CD4-positive, alpha-beta T cell (primary cell): ENCODE measurements at places on chromosomes 13 and 19. TPM values are rescaled to one million over a fixed set of nuclear protein-coding genes. Genes with fewer than 3 reads are reported as not detected.

GRCh38 chr19:33388231-33388724 lies 14.8 kb downstream of the CEBPG start:
- no peak overlapping the region for H3K27ac ChIP-seq
- H3K36me3 ChIP-seq = peaks cover 15% of the 10 kb centered on the region
- no peaks in the 10 kb centered on the region for H3K4me1 ChIP-seq

- no peaks in the 10 kb centered on the region for H3K36me3 ChIP-seq
- H3K27me3 ChIP-seq = no peaks in the 10 kb centered on the region
- DNase-seq = no peak
Observed at GRCh38 chr13:28022848-28023518, 34.5 kb upstream of the URAD start.

DNA sequence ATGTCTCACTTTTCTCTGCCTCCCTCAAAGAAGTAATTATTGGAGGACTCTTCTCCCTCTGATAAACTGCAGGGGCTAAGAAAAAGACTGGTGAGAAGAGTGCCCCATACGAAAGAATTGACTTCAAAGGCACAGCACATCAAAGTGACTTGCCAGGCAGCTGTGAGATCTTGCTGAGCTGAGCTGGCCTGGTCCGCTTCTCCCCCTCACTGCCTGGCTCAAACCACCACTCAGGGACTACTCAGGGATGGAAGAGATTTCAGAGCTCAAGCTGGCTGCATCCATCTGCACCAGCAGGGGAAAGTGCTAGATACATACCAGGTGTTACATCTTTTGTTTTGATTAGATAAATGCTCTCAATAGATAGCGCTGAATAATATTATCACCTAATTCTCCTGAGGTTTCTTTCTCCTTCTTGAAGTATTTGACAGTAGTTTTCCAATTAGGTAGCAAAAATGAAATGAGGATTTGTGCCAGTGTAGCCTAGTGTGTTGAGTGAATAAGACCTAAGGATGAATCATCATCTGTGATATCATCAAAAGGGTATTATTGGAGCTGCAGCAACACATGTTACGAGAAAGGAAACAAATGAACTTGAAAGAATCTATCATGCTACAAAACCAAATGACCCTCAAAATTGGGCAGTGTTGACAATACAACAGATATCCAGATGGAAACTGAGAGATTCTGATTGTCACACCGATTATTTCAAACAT lies 379.8 kb downstream of the TBC1D4 start:
- peaks cover 3% of the 10 kb centered on the region for H3K27me3 ChIP-seq
- no peak overlapping the region for H3K27ac ChIP-seq
- H3K4me1 ChIP-seq = no peaks in the 10 kb centered on the region
- DNase-seq = no peak
- no peak overlapping the region for H3K4me3 ChIP-seq

- no peaks in the 10 kb centered on the region for H3K27me3 ChIP-seq
- peak overlapping the region; percentile 66 for H3K4me3 ChIP-seq
- peaks cover 52% of the 10 kb centered on the region for H3K4me1 ChIP-seq
- DNase-seq = no peak
- H3K36me3 ChIP-seq = peaks cover 47% of the 10 kb centered on the region
- peak overlapping the region; percentile 58 for H3K27ac ChIP-seq
Observed at GRCh38 chr19:7393939-7394730, 45.4 kb downstream of the ARHGEF18 start.

GRCh38 chr13:45787346-45787745 lies 64.2 kb downstream of the SIAH3 start:
- no peak for DNase-seq
- no peak overlapping the region for H3K4me3 ChIP-seq
- no peaks in the 10 kb centered on the region for H3K4me1 ChIP-seq
- H3K27me3 ChIP-seq = no peaks in the 10 kb centered on the region
- no peak overlapping the region for H3K27ac ChIP-seq

GRCh38 chr13:80504453-80504852 lies 163.5 kb upstream of the SPRY2 start:
- DNase-seq = no peak
- no peak overlapping the region for H3K4me3 ChIP-seq
- H3K36me3 ChIP-seq = no peaks in the 10 kb centered on the region

DNA sequence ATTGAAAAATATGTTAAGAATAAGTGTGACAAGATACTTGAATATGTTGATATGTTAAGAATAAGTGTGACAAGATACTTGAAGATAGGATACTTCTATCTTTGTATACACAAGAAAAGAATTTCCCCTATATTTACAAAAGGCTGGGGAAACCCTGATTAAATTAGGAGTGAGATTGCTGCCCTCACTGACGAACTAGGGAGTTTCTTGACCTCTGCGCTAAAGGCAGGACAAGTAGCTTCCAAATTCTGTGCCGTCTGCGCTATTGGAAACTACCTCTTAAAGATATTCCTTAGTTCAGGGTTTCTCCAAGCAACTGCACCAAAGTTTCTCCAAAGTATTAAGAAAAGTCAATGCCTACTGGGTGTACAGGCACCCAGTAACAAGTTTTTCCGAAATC lies 730 bp downstream of the ZNF260 start:
- H3K27me3 ChIP-seq = no peaks in the 10 kb centered on the region
- peaks cover 23% of the 10 kb centered on the region for H3K36me3 ChIP-seq
- H3K4me1 ChIP-seq = peaks cover 19% of the 10 kb centered on the region
- no peak for DNase-seq
- peak overlapping the region; percentile 80 for H3K4me3 ChIP-seq

DNA sequence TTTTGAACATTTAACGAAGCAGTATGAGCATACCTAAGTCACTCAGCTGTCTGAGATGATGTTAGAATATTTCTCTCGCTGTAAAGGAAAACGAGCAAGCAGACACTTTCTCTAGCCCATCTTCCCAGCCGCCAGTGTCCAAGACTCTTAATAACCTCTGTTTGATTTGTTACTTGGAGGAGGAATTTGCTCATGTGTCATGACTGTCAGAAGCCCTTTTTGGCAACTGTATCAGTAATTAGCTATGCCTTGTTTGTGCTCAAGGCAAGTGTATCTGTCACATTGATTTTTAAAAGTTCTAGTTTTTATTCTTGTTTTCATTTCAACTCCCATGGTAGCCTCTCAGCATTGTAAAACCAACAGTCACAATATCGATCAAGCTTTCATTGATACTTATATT lies 828.4 kb upstream of the SLC10A2 start:
- no peak overlapping the region for H3K4me3 ChIP-seq
- no peaks in the 10 kb centered on the region for H3K4me1 ChIP-seq
- H3K27me3 ChIP-seq = no peaks in the 10 kb centered on the region
- H3K27ac ChIP-seq = no peak overlapping the region

DNA sequence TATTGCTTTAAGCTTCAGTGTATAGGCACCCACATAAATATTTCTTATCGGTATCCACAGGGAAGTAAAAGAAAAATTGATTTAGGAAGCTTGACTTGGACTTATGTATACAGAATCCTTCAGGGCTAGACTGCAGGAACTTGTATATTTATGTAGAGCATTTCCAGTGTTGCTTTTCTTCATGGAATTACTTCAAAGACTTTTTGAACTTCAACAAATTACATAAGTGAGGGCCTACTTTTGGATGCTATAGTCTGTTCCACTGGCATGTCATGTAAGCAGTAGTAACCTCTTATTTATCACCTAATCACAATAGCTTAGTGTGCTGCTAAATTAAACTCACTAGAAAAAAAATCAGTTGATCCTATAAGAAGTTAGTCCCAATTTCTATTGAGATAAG lies 557.9 kb upstream of the SLITRK6 start:
- no peak overlapping the region for H3K4me3 ChIP-seq
- H3K27me3 ChIP-seq = no peaks in the 10 kb centered on the region
- no peak overlapping the region for H3K27ac ChIP-seq
- DNase-seq = no peak
- no peaks in the 10 kb centered on the region for H3K36me3 ChIP-seq
- no peaks in the 10 kb centered on the region for H3K4me1 ChIP-seq

DNA sequence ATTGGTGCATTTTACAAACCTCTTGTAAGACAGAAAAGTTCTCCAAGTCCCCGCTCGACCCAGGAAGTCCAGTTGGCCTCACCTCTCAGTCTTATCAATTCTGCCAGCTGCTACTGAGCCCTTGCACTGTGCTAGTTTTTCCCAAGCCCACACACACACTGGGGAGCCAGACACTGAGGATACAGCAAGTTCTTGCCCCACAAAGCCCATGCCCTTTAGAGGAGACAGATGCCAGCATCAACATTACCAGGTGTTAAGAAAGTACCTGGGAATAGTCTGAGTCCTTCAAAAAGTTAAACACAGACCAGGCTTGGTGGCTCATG lies 175.0 kb downstream of the PTPRS start:
- no peak overlapping the region for H3K4me3 ChIP-seq
- H3K27ac ChIP-seq = no peak overlapping the region
- no peak for DNase-seq
- H3K27me3 ChIP-seq = no peaks in the 10 kb centered on the region
- no peaks in the 10 kb centered on the region for H3K36me3 ChIP-seq

GRCh38 chr13:73900591-73900990 lies 233.6 kb downstream of the KLF12 start:
- DNase-seq = no peak
- peaks cover 3% of the 10 kb centered on the region for H3K36me3 ChIP-seq
- H3K27ac ChIP-seq = no peak overlapping the region
- no peaks in the 10 kb centered on the region for H3K27me3 ChIP-seq
- H3K4me1 ChIP-seq = peaks cover 7% of the 10 kb centered on the region

DNA sequence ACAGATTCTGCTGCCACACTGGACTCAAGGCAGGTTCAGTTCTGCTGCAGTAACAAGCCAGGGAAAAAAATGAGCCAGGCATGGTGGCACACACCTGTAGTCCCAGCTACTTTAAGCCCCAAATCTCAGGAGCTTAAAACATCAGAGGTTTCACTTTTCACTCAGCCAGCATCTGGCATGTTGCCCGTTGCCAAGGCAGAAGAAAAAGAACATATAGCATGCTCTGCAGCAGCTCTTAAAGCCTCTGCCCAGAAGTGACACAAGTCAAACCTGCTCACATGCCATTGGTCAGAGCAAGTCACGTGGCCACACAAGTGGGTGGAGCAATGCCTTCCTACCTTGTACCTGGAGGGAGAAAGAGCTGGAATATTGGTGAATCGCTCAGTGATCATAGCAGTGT lies 14.7 kb upstream of the ADGRE5 start:
- H3K4me3 ChIP-seq = peak overlapping the region; percentile 24
- peaks cover 95% of the 10 kb centered on the region for H3K4me1 ChIP-seq
- peak; percentile 89 for DNase-seq
- H3K36me3 ChIP-seq = no peaks in the 10 kb centered on the region
- no peaks in the 10 kb centered on the region for H3K27me3 ChIP-seq

GRCh38 chr13:95083066-95083465 lies 218.2 kb downstream of the ABCC4 start:
- H3K27ac ChIP-seq = no peak overlapping the region
- no peak overlapping the region for H3K4me3 ChIP-seq
- no peaks in the 10 kb centered on the region for H3K4me1 ChIP-seq

GRCh38 chr19:14848822-14849221 lies at the start of gene OR7A10:
Gene OR7A10 (minus strand): TSS chr19:14848922. CDS start chr19:14841877, 7,045 bp downstream.
- no peak within 1 kb of the TSS for H3K4me3 ChIP-seq
- DNase-seq = no peak
- no peaks in the 10 kb centered on the region for H3K27me3 ChIP-seq
- no peaks in the 10 kb centered on the region for H3K4me1 ChIP-seq
- no peak within 1 kb of the TSS for H3K27ac ChIP-seq

The MFSD12 gene
- total RNA-seq = 62.5 TPM

The CBY2 gene
- total RNA-seq = not detected

The NCAN gene
- total RNA-seq = not detected

The ADGRE2 gene
- total RNA-seq = 3.0 TPM

The ERICH6B gene
- not detected for total RNA-seq

The CTXN1 gene
- total RNA-seq = not detected

The RDH8 gene
- not detected for total RNA-seq

The TMEM145 gene
- total RNA-seq = not detected

The APLP1 gene
- total RNA-seq = not detected

The ALG5 gene
- 14.4 TPM for total RNA-seq

The KCNN1 gene
- not detected for total RNA-seq

The PLIN4 gene
- not detected for total RNA-seq

The METTL21C gene
- not detected for total RNA-seq

The ZFP30 gene
- 3.6 TPM for total RNA-seq
